Femur (tissue), 1 donor: ENCODE measurements at places on chromosomes 1 and 21.

- DNase-seq: no peak
These were observed 18.4 kb downstream of the ATP1A4 start for GRCh38 chr1:160169553-160170399.

DNA sequence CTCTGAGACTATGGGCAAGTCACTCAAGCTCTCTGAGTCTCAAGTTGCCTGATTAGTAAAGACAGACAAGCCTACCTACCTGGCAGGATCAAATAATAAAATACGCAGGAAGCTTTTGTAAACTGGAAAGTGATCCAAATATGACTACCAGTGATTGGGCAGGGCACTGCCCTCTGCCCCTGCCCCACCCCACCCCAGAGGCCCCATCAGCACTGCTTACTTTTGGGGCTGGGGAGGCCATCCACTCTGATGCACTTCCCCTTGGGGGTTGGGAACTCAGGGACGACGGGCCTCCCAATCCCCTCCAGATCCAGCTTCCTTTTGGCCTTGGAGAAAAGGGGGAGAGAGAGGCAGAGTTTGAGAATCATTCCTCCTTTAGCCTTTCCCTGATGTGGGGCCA, 6.9 kb downstream of the E2F2 start:
- DNase-seq: no peak

GRCh38 chr1:164707868-164708331, 148.9 kb downstream of the PBX1 start:
- no peak for DNase-seq

DNA sequence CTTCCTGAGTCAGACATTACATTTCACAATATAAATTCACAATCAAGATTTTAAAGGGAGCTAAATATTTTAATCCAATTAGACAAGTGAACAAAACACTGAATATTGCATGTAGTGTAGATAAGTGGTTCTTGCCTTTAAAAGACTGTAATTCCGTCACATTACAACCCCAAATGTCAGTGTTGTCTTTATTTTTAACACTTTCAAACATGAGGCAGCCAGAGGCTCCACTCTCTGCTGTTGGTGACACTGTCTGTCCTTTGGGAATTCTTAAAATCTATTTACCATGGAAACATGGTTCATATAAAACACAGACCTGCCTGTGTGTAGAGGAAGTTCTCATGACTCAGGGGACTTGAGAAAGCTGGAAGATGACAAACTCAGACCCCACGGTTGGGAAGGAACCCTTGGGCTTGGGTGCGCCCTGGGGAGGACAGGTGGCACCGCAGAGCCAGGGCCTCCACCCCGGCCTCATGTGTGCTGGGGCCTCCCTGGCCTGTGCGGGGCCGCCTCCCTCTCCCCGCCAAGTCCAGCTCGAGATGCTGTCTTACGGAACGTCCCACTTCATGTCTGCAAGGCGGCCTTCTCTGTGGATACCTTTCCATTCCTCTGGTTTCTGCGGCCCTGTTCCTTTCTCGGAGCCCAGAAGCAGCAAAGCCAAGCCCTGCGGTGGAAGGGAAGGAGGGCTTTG, 239.0 kb downstream of the SDCCAG8 start:
- no peak for DNase-seq

GRCh38 chr1:45924736-45925135, 121.3 kb downstream of the MAST2 start:
- DNase-seq: no peak

GRCh38 chr1:974293-974640, 7.6 kb downstream of the PERM1 start:
- no peak for DNase-seq

GRCh38 chr1:83055391-83056170, 943.4 kb downstream of the TTLL7 start:
- DNase-seq: no peak

- peak; percentile 100 for DNase-seq
These were observed at the start of gene SDHB for GRCh38 chr1:17053685-17054410. Gene SDHB, minus strand, starts transcription at chr1:17054032. Its CDS starts 13 bp downstream, at chr1:17054019.

- DNase-seq: no peak
These were observed 237.9 kb downstream of the PBX1 start for GRCh38 chr1:164796916-164797315.
